AG10803 (cell line): ENCODE measurements at places on chromosomes 12 and 14.

- DNase-seq, result no peak
These were observed 253.7 kb upstream of the HMGA2 start for GRCh38 chr12:65570451-65571130.

- DNase-seq, result peak; percentile 79
These were observed 165.4 kb upstream of the SSTR1 start for GRCh38 chr14:38042322-38042721.

- DNase-seq, result peak; percentile 70
These were observed 274.7 kb downstream of the SLC6A15 start for GRCh38 chr12:84637926-84638325.

- DNase-seq, result no peak
These were observed 42.3 kb upstream of the GLIPR1 start for GRCh38 chr12:75438059-75438754.

- no peak for DNase-seq
These were observed 5.5 kb downstream of the SETD3 start for GRCh38 chr14:99475179-99475578.

DNA sequence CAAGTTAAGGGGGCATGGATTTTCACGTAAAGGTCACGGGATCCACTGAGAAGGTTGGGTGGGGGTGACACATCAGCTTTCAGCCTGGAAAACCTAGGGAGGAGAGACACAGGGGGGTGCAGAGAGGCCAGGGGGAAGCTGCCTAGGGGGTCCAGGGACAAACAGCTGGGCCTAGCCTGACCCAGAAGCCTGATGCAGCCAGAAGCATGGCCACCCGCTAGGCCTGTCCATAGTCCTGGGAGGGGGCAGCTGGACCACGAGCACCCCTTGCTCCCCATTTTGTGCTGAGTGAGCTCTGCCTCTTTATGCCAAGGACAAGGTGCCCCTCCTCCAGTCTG is 322.7 kb upstream of the RTL1 start:
- no peak for DNase-seq

- peak; percentile 74 for DNase-seq
These were observed 44.6 kb upstream of the KITLG start for GRCh38 chr12:88624911-88625310.

DNA sequence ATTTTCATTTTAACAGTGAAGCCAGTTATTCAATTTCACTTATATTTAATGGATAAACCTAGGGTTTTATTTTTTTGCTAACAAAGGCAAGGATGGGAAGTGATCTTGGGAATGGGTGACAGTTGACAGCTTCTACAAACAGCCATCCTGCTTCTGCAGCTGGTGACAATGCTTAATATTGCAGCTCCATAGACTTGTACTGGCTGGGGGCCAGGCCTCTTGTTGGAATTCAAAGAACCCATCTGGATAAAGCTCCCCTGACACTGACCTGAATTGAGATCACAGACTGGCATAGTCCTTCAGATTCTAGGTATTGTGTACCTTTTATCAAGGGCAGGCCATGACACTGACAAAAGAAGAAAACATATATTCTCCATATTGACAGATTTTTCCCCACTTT is 664.6 kb upstream of the FOXG1 start:
- DNase-seq, result no peak

DNA sequence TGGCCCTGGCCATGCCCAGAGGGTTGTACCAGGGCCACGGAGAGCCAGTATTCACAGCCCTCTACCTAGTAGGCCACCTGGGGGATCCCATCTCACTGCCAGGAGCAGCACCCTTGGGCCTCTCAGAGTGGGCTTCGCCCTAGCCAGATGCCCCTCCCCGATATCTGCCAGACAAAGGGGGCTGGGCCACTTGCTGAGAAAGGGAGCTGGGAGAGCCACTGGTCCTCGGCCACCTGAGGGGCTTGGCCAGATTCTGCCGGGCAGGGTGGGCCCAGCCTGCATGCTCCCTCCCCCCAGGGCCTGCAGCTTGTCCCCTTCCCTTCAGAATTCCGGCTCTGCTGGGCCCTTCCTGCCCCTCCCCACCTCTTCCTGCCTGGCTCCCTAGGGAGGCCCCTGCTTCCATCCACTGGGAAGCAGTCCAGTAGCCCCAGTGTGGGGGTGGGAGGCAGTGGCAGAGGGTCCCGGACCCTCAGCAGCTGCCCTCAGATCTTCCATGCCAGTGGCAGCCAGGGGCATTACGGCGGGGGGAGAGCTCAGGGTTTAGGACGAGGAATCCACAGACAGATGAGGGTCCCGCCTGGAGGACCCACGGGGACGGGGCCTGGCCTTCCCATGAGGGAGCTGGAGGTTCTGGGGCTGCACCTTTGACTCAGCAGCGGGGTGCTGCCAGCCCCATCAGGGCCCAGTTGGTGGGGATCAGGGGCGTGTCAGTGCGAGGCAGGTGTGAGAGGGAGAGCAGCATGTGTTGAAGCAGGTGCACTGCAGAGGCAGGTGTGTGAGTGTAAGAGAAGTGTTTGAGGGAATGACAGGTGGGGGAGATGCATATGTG is 2.4 kb downstream of the CRIP2 start:
- no peak for DNase-seq

DNA sequence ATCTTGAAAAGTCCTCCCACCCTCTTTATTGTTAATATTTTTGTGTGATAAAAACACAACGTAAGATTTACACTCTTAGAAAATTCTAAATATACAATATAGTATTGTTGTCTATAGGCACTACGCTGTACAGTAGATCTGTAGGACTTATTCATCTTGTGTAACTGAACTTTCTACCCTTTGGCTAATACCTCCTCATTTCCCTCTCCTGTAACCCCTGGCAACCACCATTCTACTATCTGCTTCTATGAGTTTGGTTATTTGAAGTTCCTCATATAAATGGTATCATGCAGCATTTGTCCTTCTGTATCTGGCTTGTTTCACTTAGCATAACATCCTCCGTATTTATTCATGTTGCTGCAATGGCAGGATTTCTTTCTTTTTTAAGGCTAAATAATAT is 5.2 kb upstream of the CLEC9A start:
- no peak for DNase-seq

- no peak for DNase-seq
These were observed 225.0 kb downstream of the SLC25A21 start for GRCh38 chr14:36947362-36947761.

GRCh38 chr12:42382013-42382696 is 56.2 kb downstream of the PPHLN1 start:
- DNase-seq, result peak; percentile 55

DNA sequence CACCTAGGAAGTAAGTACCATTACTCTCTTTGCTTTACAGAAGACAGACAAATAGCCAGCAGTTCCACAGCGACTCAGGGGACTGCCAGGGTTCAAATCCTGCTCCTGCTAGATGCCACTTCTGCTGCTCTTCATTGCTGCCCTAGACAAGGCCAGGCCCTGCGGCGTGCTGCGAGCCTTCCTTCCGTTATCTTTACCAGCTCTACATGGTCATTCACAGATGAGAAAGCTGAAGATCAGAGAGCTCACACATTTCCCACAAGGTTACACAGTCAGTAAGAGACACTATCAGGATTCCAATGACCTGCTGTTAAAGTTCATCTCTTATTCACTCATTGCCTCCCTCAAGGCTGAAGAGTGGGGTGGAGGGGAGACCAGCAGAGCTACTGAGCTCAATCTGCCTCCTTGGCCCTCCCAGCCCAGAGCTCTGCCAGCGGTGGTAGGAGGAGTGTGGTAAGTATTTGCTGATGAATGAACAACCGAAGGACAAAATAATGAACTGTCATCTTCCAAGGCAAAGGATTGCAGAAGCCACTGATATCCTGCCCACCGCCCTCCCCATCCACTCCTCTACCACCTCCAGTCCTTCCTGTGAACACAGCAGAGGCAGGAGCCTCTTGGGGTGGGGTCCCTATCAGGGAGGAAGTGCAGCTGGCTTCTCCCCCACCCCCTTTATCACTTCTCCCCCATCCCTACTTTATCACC is 14.6 kb upstream of the HDAC7 start:
- no peak for DNase-seq

- no peak for DNase-seq
These were observed 7.7 kb upstream of the HPD start for GRCh38 chr12:121866331-121866730.

DNA sequence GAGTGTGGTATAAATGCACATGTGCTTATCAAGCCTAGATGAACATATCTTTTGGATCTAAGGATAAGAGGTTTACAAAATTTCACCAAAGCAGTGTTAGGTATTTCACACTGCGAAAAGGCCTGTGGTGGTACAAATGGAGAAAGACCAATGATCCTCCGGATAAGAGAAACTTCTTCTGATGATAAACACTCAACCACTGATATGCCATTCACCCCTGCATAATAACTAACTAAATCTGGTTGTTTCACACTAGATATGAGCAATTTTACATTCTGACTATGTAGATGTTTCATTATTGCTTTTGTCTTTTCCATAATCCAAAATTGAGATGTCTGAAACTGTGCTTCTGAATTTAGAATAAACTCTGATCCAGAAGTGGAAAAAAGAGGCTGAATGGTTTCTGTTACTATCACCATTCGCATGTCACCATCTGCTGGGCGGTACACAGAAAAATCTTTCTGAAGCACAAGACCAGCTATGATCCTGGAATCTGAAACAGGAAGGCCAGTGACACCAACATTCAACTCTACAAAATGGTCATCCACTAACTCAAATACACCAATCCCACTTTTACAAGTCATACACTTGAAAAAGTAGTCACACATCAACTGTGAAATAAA is 1.3 kb downstream of the BBS10 start:
- DNase-seq, result peak; percentile 77

DNA sequence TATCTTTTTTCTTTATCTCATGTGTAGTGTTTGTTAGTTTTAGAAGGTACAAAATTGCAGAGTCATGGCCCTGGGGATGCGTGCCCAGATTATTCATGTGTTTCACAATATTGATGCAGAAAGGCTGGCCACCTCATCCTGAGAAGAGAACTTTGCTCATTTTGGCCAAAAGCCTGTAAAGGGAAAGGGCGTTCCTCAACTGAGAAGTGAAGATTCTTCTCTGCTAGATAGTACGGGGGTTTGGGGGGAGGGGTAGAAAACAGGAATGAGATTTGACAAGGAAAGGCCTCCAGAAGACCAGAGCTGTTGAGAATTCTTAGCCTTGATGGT is 1.7 kb downstream of the MGST1 start:
- peak; percentile 93 for DNase-seq

GRCh38 chr12:124481772-124482566 is 85.4 kb downstream of the NCOR2 start:
- no peak for DNase-seq

DNA sequence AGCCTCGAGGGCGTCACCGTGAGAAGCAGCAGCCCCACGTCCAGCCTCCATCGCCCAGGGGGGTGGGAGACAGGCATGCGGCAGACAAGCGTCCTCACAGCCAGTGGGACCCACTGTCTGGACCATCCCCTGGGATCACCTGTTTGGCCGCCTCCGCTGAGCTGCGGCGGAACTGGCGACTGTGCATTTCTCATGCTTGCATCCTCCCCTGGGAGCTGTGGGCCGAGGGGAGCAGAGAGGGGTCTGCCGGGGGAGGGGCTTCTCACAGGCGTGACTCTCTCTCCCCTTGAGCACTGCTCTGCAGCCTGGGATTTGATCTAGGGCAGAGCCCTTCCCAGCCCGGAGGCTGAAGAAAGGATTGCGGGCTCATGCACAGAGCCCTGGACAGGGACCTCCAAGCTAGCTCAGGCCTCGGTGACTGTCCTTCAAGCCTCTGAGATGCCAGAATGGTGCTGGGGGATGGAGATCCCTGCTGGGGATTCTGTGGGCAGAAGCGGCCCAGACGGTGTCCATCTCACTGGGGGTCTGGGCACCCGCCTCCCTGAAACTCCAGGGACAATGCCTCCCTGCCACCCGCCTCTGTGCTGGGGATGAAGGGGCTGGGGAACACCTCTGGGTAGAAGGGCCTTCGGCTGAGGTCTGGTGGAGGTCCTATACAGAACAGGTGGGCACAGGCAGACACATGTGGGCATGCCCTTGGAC is 61.1 kb downstream of the PRIMA1 start:
- DNase-seq, result no peak

DNA sequence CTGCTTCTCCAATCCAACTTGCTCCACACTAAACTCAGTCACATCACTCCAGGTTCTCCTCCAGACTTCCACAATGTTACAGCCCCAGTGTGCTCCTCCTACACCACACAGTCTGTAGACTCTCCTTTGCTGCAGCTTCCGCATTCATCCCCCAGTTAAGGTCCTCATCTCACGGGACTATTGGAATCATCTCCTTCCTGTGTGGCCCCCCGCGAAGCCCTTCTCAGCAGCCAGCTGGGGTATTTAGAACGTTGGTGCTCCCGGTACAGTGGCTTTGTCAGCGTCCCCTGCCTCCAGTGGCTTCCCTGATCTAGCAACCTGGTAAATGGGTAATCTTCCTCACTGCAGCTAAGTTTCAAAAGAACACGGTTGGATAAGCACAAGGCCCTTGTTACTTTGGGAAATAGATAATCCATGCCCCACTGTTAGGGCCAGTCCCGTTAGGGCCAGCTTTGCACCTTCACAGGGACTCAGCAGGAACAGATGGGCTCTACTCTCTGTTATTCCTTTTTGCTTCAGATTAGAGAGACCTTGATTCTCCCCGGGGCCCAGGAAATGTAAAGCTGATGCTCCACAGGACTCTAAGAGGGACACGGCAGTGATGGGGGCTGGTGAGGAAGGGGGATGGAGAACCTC is 823 bp upstream of the TSPAN11 start:
- no peak for DNase-seq

DNA sequence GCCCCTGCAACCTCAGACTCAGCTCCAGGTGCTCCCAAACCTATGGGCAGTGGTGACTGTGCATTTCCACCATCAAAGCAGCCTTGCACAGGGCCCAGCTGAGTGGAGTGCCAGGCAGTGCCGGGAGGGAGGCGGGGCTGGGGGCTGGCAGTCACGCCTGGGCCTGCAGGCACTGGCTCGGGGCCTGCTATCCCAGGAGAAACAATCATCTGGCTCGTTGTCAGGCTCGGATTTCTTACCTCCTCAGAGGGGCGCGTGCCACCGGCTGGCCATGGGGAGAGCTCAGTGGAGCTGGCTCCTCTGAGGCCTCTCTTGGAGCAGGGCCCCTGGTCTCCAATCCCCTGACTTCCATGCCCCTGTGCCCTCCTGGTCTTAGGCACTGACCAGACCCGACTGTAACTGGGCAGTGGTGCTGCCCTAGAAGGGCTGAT is 20.2 kb upstream of the PPP1R13B start:
- no peak for DNase-seq

- DNase-seq, result peak; percentile 50
These were observed 70.7 kb upstream of the SSTR1 start for GRCh38 chr14:38137005-38137404.

GRCh38 chr12:123105211-123105826 is 45.6 kb downstream of the PITPNM2 start:
- no peak for DNase-seq
